ENCODE measurements at places on chromosomes 16 and 17.
A peak's percentile ranks its signal among the peaks of the same experiment; 100 is the strongest.

GRCh38 chr16:15418206-15418605 lies 16.2 kb upstream of the BMERB1 start:
- DNase-seq: no peak

GRCh38 chr17:77593081-77593480 lies 365.4 kb upstream of the TNRC6C start:
- no peak for DNase-seq

GRCh38 chr17:1377334-1377733 lies 22.7 kb downstream of the YWHAE start:
- DNase-seq: no peak

GRCh38 chr17:57968456-57968855 lies 13.2 kb upstream of the CUEDC1 start:
- DNase-seq: no peak

DNA sequence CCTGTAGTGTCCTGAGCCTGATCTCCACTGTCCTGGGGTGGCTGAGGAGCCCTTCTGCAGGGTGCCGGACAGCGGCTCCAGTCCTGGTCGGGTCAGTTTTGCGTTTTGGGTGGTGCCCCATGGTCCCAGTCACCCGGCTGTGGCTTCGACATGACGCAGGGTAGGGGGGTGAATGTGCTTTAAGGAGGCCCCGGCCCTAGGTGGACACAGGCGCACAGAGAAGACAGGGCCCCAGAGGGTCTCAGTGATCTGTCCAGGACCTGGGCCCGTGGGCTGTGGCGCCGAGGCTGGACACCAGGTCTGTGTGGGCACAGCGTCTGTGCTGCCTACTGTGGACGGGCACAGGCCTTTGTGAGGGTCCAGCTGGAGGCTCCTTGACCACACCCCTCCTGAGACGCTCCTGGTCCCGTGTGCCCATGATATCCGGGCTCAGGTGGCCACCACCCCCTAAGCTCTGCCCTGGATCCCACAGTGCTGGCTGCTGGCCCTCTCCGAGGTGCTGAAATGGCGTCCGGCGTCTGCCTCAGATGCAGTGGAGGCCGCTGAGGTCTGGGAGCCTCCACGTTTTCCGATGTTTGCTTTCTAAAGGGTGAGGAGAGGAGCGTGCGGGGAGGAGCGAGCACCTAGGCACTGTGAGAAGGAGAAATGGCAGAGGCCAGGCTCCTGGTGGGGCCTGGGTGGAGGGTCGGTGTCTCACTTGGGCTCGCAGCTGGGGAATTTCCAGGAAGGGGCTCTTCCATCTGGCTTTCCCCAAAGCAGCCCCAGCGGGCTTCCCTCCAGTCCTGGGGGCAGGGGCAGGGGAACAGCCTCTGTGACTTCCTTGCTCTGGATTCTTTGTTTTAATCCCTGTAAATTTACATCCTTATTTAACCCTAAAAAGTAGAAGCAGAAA lies 56.1 kb upstream of the ACSF3 start:
- DNase-seq: no peak

DNA sequence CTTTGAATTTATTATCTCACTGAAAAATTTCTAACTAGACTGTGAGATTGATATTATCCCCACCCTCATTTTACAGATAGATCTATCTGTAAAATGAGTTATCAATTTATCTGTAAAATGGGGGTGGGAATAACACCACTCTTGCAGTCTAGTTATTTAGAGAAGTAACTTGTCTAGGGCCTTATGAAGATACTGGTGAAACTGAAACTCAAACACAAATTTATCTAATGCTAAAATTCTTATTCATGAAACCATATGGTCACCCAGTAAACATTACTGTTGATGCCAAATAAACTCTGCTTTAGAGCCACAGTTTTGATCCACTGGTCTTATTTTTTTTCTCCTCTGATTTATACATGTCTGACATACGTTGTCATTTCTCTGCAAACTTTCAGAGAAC lies 52.1 kb upstream of the SMIM36 start:
- no peak for DNase-seq

DNA sequence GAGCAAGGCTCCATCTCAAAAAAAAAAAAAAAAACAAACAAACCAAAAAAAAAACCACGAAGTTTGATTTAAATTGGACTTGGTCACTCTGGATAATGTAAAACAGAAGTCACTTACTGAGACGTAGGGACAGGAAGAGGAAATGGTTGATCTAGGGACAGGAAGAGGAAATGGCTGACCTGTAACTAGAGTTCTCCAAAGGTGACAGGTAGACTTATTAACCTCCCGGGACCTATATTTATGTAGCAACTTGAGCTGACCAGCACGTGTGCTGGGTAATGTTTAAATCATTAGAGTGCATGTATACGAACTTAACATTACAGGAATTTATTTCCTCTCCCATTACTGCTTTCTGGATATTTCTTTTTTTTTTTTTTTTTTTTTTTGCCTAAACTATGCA lies 81.5 kb upstream of the DHX40 start:
- DNase-seq: no peak

GRCh38 chr17:39701784-39702422 lies 2.0 kb downstream of the ERBB2 start:
- no peak for DNase-seq

DNA sequence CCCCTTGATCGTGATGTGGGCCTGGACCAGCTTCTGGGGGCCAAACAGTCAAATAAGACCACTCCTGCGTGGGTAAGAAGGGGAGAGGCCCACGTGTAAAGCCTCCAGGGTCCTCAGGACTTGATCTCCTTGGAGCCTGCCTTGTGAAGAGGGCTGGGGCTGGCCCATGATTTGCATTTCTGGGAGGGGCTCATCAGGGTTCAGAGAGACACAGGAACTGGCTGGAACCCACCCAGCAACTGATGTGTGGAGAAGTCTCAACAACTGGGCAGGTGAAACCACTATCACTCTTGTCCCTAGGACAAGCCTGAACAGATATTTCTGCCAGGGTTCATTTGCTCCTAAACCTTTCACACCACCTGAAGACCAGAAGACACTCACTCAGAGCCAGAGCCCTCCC lies 214.7 kb downstream of the ZNF423 start:
- no peak for DNase-seq

DNA sequence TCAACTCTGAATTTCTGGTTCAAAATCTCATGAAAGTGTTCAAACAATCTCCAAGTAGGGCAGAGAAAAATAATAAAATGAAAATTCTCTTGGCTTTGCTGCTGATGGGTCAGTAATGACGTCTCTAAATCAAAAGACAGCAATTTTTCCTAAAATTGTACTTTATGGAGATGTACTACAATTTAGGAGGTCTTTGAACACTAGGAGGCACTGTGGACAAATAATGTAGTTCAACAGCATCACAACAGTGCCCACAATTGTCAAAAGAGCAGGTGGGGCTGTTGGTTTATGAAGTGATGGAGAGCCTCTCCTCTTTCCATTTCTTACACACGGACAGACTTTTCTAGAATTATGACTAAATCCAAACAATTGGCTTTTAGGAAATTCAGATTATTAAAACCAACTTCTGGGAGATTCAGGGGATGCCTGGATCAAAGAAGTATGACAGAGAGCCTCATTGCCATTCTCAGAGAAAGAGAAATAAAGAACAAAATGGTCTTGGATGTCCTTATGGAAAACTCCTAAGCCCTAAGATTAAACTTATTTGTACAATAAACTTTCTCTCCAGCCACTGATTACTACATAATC lies 23.8 kb downstream of the EZH1 start:
- DNase-seq: peak; percentile 12

- no peak for DNase-seq
These were observed 34.6 kb upstream of the IRX6 start for GRCh38 chr16:55289353-55289752.

GRCh38 chr17:27782791-27783206 lies 17.5 kb downstream of the NOS2 start:
- no peak for DNase-seq

- no peak for DNase-seq
These were observed 199.8 kb upstream of the CHMP6 start for GRCh38 chr17:80791758-80792284.

- no peak for DNase-seq
These were observed 67.5 kb downstream of the SEC14L1 start for GRCh38 chr17:77208217-77208808.

DNA sequence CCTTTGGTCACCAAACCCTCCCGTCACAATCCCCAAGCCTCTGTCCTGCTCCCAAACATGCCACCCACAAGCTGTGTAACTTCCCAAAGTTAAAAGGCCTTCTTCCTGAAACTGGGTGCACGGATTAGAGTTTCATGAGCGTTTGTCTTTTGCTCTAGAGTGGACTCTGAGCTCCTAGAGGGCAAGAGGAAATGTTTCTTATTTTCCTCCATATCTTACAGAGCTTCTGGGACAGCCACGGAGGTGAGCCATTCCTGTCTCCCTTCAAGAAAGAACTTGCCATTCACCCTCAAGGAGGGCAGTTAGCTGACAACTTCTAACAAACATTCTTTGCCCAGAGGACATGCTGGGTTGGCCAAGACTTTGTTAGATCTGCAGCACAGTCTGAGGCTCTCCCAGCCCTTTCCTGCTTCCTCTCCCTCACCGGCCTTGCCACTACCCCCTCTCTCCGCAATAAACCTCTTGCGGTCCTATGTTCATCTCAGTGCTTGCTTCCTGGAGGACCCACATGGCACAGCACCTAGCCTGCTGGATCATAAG lies 2.6 kb upstream of the MYCBPAP start:
- DNase-seq: no peak

DNA sequence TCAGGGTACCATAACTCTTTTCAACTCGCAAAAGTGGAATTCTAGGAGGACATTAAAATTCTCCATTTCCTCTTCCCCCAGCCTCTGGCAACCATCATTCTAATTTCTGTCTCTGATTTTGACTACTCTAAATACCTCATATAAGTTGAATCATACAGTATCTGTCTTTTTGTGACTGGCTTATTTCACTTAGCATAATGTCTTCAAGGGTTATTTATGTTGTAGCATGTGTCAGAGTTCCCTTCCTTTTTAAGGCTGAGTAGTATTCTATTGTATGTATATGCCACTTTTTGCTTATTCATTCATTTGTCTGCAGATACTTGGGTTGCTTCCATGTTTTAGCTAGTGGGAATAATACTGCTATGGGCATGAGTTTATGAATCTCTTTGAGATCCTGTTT lies 12.0 kb downstream of the RNF135 start:
- DNase-seq: no peak

DNA sequence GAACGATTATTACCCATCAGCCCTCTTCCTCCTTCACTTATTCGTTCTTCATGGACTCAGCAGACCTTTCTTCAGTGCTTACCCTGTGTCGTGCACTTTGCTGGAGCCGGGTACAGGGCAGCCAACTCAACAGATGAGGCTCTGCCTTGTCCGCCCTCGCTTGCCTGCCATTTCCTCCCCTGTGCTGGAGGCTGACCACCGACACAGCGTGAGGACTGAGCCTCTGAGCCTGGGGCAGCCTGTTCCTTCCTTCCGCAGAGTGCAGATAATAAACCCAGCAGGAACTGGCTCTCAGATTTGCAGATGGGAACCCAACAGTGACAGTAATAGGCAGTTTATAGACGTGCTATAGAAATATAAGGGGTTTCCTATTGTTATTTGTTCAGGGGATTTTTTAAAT lies 7.0 kb upstream of the SLC39A11 start:
- no peak for DNase-seq

Data from nucleus accumbens (tissue), 56 donors.